Stimulated activated CD8-positive, alpha-beta memory T cell treated with anti-CD3 and anti-CD28 coated beads, Interleukin-12 subunit alpha, Interleukin-12 subunit beta, amount 100 ng/mL, for 1 hour (primary cell): ENCODE measurements at places on chromosomes 3 and 15.

GRCh38 chr3:45473841-45474240, 85.5 kb downstream of the LARS2 start:
- DNase-seq, result no peak

GRCh38 chr3:177944228-177944661, 592.0 kb upstream of the KCNMB2 start:
- no peak for DNase-seq

DNA sequence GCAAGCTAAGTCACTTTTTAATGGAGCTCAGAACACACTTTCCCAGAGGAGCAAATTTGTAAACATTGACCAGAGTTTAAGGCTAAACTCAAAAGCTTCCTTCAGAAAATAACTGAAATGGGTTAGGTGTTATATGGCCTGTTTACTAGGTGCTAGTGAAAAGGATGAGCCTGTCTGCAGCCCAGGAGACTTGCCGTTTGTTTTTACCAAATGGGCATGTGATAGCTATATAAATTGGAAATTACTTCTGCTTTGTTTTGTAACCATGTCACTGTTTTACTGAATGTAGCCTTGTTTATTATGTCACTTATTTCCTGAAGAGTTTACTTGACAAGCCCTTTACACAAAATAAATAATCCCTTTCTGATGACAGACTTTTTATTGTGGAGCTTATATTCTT, 109.4 kb upstream of the THSD4 start:
- no peak for DNase-seq

GRCh38 chr3:8631661-8632060, 12.9 kb downstream of the SSUH2 start:
- DNase-seq, result no peak
